Muscle of back (tissue), 13 donors: ENCODE measurements at places on chromosomes 5 and 9. TPM values are rescaled to one million over a fixed set of nuclear protein-coding genes. Genes with fewer than 3 reads are reported as not detected.

GRCh38 chr5:139634028-139634325, 14.2 kb upstream of the CXXC5 start:
- DNase-seq, result no peak

GRCh38 chr5:61339764-61340163, 7.7 kb downstream of the ZSWIM6 start:
- no peak for DNase-seq

DNA sequence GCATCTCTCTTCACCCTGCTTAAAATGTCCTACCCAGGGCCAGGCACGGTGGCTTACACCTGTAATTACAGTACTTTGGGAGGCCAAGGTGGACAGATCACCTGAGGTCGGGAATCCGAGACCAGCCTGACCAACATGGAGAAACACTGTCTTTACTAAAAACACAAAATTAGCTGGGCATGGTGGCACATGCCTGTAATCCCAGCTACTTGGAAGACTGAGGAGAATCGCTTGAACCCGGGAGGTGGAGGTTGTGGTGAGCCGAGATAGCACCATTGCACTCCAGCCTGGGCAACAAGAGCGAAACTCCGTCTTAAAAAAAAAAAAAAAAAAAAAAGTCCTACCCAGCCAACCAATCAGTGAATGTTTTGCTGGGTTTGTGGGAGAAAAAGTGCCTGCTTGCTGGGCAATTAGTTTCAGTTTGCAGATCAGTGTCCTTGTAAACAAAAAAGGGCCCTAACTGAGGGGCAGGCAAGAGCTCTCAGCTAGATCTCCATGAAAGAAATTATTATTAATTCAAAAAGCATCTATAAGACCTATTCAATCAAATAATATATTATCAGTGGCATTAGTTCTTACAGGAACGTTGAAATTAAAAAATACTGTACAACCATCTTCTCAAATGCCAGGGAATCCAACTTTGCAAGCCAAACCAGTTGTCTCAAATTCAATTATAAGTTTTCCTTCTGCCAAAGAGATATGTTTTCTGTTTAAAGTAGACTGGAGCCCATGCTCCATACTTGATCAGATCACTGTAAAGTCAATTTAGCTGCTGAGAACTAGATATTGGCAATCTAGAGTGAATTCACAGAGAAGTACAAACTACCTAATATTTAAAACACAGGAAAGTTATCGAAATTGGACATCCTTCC, 3.9 kb downstream of the MEGF9 start:
- no peak for DNase-seq

DNA sequence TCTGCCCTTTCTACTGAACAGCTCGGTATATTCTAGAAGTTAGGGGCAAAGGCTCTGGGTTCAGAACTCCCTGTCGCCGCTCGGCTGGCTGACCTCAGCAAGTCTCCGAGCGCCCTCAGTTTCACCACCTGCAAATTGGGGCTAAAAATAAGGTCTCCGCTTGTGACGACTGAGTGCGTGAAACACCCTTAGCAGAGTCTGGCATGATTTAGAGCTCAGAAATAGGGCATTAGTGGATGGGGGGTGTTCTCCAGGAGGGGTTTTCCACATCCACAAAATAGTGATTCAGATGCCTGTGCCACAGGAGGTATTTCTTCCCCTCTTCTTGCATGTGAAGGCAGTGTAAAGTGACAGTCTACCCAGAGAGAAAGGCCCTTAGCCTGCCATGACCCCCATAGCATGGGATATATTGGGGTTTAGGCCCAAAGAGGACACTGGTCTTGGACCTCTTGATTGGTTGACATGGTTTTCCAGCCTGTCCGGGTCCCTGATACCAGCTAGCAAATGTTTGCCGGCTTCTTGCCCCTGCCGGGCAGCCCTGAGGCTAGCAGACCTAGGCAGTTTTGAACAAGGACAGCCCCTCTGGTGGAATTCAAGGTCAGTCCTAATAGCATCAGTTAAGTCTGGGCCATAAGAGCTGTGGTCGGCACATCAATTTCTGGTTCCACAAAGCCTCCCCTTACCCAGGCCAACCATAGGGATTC, 1.4 kb downstream of the ERGIC1 start:
- DNase-seq, result no peak

RFX3 gene
- 7.3 TPM for polyA plus RNA-seq

DNA sequence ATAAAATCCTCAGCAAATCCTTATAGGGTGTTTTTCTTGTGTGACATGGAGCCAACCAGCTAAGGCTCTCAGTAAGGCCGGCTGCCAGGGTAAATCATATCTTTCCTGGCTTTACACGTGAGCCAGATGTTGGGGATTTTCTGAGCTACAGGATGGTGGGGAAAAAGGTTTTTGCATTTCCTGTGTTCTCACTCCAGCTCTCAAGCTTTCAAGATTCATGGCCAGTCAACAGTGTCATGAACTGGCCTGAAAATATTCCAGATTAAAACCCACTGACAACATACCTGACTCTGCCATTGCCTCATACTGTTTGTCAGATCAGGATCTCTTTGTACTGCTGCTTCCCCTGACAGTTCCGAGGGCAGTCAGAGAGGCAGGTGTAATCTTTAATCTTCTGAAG, 306.9 kb downstream of the GLIS3 start:
- DNase-seq, result no peak

DNA sequence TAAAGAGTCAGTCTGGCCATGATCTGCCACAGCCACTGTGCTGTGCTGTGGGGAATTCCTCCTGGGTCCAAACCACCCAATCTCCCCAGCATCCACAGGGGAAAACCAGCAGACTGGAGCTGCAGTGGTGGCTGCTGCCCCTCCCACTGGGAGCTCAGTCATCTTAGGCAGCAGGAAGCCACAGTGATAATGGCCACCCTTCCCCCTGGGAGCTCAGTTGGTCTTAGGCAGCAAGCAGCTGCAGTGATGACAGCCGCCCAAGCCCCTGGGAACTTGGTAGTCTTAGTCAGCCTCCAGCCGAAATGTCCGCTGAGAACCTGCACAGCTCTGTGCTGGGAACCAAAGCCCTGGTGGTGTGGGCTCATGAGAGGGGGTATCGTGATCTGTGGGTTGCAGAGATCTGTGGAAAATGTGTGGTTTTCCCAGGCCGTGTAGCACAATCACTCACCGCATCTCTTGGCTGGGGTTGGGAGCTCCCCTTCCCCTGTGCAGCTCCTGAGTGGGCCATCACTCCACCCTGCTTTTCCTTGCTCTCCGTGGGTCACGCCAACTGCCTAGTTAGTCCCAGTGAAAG, 38.4 kb upstream of the SMIM15 start:
- no peak for DNase-seq

- DNase-seq, result no peak
Measured at GRCh38 chr5:143896516-143896915, 84.6 kb downstream of the HMHB1 start.

ORM1 gene
- polyA plus RNA-seq, result 0.30 TPM

- DNase-seq, result no peak
Measured at GRCh38 chr5:99037668-99038067, 108.9 kb upstream of the CHD1 start.

DNA sequence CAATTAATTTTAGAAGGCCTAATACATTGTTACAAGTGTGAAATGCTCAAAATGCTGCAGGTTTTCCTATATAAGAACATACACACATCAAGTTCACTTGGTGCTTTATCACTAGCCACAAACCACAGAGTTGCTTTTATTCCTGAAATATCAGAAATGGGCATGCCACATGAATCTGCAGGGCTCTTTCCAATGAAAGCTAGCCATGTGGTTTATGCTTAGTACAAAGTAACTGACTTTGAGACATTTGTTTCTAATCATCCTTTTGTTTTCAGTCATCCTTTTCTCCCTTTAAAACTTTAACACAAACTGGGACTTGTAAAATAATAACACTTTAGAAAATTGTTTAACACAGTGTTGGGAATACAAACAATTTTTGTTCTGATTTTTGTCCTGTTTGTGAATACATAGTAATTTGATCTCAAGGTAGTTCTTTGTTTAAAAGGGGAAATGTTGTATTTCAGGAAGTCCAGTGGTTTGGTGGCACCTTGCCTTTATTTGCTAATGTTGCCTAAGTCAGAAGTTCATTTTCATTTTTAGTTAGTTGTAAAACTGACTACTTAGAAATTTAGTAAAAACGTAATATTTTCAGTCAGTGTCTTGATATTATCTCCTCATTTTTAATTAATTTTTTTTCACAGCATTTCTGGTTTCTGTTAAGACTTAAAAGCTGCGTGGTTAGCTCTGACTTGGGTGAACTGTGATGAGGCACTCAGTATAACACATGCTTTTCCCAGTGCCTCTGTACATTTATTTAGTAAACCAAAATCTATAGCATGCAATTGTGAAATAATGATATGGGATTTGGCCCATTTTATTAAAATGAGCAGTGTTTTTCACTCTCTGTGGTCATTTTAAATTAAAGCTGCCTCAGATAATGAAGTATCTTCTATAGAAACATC, 18.6 kb downstream of the PRDM6 start:
- no peak for DNase-seq

BTNL9 gene
- 17.9 TPM for polyA plus RNA-seq

DNA sequence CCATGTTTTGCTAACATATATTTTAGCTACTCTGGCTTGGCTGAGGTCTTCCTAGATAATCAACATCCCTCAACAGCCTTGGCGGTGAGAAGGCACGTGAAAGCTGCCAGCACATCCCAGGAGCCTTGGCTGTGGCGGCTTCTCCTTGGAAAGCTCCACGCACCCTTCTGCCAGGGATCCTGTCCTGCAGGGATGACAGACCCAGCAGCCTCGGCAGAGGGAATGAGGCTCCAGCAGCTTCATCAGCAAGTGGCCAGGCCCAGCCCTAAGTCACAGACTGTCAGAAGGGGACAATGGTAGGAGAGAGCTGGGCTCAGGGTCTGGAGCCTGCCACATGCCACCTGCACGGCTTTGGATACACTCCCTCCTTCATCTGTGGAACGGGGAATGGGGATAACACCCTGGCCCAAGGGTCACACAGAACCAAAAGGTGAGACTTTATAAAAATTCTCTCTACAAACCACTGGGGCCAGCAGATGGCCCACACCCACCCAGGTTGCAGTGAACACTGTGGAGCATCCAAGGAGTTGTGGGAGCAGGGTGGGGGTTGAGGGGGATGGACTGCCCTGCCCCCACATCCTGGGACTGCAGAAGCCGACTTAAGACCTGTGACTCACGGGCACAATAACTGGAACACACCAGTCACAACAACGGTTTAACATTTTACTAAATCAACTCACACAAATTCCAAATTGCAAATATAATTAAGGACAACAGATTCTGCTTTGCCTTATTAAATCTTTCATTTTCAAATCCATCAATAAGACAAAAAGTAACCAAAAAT, 65.1 kb downstream of the MACROH2A1 start:
- DNase-seq, result no peak

TDRD7 gene
- polyA plus RNA-seq, result 5.4 TPM

- no peak for DNase-seq
Measured at GRCh38 chr9:116360016-116360415, 206.4 kb downstream of the PAPPA start.

DNA sequence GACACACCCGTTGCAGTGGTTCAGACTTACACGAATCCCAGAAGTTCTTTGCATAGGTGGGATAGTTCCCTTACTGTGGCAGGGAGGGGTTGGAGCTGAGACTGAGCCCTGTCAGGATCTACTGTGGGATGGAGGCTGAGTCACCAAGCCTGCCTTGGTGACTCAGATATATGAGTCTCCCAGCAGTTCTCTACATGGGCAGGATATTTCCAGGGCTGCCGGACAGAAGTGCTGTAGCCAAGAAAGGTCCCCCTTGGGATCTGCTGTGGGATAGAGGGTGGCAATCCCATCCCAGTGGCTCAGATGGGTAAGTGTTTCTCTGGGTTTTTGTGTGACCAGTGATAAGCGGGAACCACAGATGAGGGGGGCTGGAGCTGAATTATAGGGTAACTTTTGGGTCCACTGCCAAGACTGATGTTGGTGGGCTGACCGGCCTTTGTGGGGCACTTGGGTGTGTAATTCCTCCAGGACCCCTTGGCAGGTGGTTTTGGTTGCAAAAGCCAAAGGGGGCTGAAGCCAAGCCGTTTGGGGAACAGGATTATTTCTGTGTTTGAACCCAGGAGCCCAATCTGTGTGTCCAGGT, 18.7 kb downstream of the XRCC4 start:
- no peak for DNase-seq

DNA sequence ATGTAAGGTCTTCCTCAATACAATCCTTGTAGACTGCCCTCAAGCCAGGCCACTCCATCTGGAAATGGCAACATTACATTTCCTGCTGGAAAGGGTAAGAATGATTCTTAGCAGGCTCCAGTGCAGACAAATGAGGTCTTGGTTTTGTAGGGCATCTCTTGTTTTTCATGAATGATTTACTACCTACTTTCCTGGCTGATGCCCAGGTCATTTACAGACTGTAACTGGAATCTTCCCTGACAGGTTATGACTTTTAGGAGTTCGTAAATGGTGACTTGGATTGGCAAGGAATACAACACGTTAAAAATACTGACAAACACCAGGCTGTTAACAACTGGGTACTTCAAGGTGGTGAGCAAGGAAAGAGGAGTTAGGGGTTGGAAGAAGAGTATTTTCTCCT, 510.5 kb upstream of the TNC start:
- no peak for DNase-seq
